ENCODE measurements at places on chromosomes 7 and 10.
A peak's percentile ranks its signal among the peaks of the same experiment; 100 is the strongest.

- no peak for DNase-seq
Observed at GRCh38 chr7:132565441-132565840, 10.8 kb downstream of the PLXNA4 start.

DNA sequence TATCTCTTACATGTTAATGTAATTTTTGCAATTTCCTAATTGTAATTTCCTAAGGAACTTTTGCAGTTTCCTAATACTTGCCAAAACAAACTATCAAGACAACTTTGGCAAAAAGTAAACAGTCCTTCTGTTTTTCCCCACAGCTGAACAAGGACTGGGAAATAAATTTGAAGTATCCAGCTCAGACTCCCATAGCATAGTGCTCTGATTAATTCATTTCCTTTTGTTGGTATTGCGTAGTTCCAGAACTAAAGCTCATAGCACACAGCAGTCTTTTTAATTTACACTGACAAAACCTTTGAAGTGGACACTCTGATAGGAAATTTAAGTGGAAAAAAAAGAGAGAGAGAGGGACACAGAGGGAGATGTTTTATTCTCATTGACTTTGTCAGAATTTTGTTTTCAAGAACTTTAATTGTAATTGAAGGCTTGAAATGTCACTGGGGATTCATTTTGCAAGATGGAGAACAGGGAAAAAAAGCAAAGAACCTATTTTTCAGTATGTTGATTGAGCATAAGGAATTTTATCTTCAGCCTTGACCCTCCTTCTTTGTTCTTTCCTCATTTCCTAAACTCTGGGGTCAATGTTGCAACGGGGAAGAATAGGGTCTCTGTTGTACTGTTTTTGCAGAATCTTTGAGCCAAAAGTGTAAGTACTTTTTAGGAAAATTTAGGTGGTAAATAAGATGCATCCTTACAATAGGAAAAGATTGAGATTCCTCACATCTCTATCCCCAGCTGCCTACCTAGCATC, 232.2 kb upstream of the NPSR1 start:
- no peak for DNase-seq

DNA sequence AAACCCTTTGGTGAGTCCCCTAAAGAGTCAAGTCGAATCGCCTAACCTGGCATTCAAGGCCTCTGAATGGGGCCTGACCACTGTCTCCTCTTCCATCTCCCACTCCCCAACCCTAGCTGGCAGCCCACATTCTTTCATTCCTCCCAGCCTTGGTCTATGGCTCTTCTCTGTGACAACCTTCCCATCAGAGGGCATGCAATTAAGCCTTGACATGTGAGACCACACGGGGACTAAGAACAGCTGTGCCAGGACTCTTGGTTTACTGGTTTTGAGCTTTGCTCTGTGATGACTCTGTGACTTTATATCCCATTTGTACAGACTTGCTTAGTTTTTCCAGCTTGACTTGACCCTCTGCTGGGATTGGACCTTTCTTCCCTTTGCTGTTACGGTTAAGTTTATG, 116.6 kb downstream of the BUB3 start:
- DNase-seq: no peak

- no peak for DNase-seq
Observed at GRCh38 chr7:37441386-37441760, 7.3 kb downstream of the ELMO1 start.

DNA sequence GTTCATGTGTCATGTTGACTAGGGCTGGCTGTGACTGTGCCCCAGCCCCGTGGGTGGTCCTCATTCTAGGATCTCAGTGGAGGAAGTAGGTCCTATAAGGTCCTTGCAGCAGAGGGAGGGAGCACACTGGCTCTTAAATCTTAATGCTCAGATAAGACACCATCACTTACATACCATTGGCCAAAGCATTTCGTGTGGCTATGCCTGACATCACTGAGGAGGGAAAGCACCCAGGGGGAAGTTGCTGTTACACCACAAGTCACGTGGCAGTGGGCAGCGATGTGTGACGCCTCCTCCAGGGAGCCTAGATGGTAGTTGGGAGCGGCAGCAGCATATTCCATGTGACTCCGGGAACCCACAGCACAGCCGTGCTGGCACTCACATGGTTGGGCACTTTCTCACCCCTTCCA, 224.7 kb upstream of the SH2B2 start:
- peak; percentile 86 for DNase-seq

DNA sequence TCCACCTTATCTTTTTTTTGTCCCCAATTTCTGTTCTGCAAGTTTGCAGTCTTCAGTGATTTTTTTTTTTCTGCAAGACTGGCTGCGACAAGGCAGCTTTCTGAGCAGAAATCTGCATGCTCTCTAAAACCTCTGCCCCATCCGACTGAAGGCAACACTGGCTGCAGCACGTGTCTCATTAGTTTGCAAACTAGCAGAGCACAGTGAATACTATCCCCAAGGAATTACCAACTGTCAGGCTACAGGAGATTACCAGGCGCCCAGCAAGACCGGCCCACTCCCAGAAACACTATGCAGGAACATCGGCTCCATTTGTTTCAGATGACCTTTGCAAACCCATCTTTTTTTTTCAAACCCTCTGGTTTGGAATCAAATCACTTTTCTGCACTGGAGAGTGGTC, 538.8 kb downstream of the SORCS1 start:
- no peak for DNase-seq

DNA sequence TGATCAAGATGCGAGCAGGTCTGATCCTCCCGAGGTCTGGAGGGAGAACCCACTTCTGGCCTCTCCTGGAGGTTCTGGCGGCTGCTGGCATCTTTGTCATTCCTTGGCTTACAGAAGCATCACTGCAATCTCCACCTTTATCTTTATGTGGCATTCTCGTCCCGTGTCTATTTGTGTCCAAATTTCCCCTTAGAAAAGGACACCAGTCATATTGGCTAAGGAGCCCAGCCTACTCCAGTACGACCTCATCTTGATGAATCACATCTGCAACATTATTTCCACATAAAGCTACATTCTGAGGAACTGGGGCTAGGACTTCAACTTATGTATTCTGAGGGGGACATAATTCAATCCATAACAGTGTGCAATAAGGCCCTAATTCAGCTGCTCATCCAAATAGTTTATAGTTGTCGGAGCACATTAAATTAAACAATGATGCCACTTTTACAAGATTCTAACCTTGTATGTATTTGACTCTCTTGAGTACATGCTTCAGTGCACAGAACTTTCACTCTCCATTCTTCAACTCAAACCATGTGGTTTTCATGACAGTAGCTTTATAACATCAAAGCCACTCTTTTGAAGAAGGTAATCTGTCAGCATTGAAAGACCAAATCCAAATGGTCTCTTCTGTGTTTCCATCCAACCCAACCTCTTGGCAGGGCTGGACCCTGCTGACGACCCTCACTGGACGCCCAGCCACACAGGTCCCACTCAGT, 86.2 kb upstream of the DDC start:
- DNase-seq: no peak

GRCh38 chr10:21764466-21765189, 230.6 kb downstream of the MLLT10 start:
- DNase-seq: no peak

DNA sequence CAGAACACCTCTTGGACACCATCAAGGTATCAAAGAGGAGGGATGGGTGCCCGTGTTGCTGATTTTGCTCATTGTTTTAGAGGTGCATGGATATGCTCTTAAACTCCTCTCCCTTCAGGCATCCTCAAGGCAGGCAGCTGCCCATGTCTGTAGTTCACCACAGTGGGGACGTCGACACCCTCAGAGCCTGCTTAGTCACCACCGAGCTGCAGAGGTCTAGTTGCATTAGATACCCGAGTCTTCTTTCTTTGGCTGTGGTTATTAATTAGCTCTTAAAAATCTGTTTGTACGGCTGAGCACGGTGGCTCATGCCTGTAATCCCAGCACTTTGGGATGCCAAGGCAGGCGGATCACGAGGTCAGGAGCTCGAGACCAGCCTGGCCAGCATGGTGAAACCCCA, 24.7 kb upstream of the TSPAN13 start:
- DNase-seq: no peak

Data from GM10248 (cell line).